ENCODE measurements at places on chromosomes 7 and 10. TPM values are rescaled to one million over a fixed set of nuclear protein-coding genes. Genes with fewer than 3 reads are reported as not detected.
A peak's percentile ranks its signal among the peaks of the same experiment; 100 is the strongest.

DNA sequence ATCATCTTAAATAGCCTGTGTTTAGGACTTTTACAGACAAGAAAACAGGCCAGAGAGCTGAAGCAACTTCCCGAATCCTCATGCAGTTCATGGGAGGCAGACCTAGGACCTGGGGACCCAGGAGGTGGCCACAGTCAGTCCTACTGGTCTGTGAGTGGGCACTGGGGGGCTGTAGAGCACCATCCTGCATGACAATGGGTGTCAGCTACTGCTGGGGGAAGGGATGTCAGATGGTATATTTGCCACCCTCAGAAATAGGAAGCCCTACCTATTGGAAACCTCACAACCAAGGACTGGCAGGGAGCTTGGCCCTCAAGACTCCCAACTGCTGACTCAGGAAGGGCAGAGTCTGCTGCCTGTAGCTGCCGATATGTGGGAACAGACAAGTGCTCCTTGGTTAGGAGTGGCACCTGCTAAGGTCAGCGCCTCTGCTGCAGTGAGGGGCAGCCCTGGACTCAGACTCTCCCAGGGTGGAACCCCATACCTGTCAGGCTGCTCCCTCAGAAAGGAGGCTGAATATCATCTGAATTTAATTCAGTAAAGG is 29.7 kb downstream of the OGDH start:
- DNase-seq = peak; percentile 72

ADCY1 gene
- total RNA-seq = 0.15 TPM

GRCh38 chr10:3588346-3588745 is 196.7 kb downstream of the KLF6 start:
- DNase-seq = no peak

- DNase-seq = no peak
Measured at GRCh38 chr7:108227366-108227765, 97.2 kb upstream of the LAMB4 start.

SHTN1 gene
- 55.5 TPM for total RNA-seq
